ENCODE measurements at places on chromosomes 4 and X.

GRCh38 chr4:20428436-20429160, 176.9 kb downstream of the SLIT2 start:
- peak; percentile 40 for DNase-seq

GRCh38 chrX:3216581-3217180, 129.8 kb downstream of the MXRA5 start:
- no peak for DNase-seq

- peak; percentile 14 for DNase-seq
Observed at GRCh38 chr4:104128850-104129213, 365.9 kb downstream of the CXXC4 start.

GRCh38 chr4:87050596-87050995, 115.8 kb downstream of the AFF1 start:
- no peak for DNase-seq

DNA sequence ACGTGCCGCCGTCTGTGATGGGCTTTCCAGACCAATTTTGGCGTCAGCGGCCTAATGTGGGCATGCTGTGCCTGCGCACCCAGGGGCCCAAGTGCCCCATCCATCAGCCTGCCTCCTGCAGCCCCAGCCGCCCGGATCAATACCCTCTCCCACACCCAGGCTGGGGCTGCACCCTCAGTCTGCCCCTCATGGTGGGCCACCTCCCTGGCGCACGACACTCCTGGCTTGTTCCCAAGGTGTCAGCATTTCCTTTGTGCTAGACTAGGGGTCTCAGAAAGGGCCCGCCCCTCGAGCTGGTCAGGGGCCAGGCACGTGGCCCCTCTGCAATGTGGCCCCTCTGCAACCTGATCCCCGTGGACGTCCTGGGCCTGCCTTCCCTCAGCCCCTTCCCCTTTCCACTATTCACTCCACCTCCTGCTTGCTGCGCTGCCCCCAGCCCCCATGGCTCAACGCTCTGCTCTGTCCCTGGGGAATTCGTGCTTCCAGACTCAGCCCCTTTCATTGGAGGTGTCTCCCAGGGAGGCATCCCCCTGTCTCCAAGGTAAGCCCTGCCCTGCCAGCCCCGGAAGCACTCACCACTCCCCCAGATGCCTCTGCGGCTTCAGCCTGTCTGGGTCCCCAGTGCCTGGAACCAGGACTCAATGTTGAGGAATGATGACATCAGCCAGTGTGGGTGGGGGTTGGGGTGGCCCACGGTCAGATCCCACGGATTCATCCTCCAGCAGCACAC, 130.8 kb downstream of the HMX1 start:
- no peak for DNase-seq
